Adrenal gland (tissue), 19 donors: ENCODE measurements at places on chromosomes 3 and 15.

- DNase-seq, result peak; percentile 19
Observed at GRCh38 chr3:133799794-133800585, 5.6 kb upstream of the SRPRB start.

GRCh38 chr3:27194861-27195483, 174.2 kb downstream of the NEK10 start:
- DNase-seq, result no peak

DNA sequence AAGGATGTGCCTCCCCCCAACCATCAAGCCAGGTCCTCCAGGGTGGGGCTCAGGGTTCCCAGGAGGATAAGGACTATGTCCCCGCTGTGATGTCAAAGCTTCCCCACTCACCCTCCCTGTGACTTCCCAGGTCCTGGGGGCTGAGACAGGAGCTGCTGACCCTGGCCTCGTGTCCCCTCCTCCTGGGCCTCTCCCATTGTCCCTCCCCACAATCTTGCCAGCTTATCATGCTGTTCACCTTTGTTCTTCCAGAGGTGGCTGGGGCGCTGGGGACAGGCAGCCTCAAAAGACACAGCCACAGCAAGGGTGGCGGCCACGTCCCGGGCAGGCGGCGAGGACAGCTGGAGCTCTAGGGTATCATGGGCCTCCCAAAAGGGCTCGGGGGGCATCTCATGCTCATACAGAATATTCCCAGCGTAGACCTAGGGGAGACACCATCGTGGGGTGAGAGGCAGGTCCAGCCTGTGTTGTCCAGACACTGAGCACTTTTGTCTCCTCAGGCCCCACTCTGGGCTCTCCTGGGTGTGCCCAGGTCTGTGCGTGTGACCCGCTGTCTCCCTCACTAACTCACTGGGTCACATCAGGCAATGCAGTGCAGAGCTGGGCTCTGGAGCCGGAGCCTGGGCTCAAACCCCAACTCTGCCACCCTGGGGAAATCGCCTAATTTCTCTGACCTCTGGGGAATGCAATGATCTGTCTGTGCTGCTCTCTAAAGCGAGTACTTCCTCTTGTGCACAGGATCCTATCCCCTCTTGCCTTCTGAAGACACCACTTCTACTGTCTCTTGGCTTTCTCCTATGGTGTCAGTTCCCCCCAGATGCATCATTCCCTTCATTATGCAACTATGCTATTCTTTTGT, 30.0 kb downstream of the SNX33 start:
- no peak for DNase-seq

GRCh38 chr3:50155891-50156290, 767 bp downstream of the SEMA3F start:
- DNase-seq, result no peak

DNA sequence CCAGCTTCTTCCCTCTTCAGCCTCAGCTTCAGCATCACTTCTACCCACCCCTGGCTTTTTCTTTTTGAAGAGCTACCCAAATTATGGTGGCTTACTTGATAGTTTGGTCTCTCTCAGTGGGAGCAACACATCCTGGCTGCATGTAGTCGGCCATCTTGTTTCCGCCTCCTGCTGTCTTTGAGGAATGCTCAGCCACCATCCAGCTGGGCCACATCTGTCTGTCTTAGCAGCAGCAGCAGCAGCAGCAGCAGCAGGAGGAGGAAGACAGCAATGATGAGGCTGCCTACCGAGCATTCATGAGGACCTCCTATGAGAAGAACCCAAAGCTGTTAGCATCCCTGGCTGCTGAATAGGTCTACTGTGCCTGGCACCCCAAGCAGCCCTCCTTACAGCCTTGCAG, 19.7 kb downstream of the IL16 start:
- DNase-seq, result no peak

- no peak for DNase-seq
Observed at GRCh38 chr15:72131922-72132321, 13.7 kb downstream of the SENP8 start.

- DNase-seq, result no peak
Observed at GRCh38 chr3:15512166-15512565, 9.3 kb downstream of the COLQ start.

DNA sequence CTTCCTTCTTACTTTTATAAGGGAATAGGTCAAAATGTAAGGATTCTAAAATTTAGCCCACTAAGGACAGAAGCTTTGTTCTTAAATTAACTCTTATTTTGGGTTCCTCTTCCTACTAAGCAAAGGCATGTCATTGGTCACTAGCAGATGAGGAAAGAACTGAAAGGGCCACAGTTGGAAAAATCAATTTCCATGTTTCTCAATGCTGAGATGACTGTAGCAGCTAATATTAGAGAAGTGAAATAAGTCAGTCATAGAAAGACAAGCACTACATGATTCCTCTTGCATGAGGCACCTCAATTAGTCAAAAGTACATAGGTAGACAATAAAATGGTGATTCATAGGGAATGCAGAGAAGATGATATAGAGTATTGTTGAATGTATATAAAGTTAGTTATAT, 353.7 kb downstream of the RSL24D1 start:
- DNase-seq, result no peak

- no peak for DNase-seq
Observed at GRCh38 chr3:183224180-183224970, 28.7 kb upstream of the B3GNT5 start.

- DNase-seq, result no peak
Observed at GRCh38 chr15:70424937-70425411, 327.3 kb upstream of the TLE3 start.

- DNase-seq, result no peak
Observed at GRCh38 chr3:149356044-149356592, 21.3 kb downstream of the TM4SF1 start.

- DNase-seq, result no peak
Observed at GRCh38 chr15:60972866-60973265, 256.2 kb downstream of the RORA start.

DNA sequence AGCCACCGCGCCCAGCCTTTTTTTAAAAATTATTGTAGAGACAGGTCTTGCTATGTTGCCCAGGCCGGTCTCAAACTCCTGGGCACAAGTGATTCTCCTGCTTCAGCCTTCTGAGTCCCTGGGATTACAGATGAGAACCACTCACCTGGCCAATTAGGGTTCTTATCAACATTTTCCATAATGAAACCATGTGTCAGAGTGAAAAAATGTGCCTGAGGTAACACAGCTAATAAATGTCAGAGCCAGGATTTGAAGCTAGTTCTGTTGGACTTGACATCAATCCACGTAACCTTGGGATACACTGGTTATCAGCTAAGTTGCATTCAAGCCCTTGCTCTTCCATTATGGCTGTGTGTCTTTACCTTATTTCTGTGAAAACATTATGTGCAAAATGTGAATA, 29.1 kb downstream of the CHST14 start:
- no peak for DNase-seq

- no peak for DNase-seq
Observed at GRCh38 chr3:45489730-45490309, 101.4 kb downstream of the LARS2 start.

DNA sequence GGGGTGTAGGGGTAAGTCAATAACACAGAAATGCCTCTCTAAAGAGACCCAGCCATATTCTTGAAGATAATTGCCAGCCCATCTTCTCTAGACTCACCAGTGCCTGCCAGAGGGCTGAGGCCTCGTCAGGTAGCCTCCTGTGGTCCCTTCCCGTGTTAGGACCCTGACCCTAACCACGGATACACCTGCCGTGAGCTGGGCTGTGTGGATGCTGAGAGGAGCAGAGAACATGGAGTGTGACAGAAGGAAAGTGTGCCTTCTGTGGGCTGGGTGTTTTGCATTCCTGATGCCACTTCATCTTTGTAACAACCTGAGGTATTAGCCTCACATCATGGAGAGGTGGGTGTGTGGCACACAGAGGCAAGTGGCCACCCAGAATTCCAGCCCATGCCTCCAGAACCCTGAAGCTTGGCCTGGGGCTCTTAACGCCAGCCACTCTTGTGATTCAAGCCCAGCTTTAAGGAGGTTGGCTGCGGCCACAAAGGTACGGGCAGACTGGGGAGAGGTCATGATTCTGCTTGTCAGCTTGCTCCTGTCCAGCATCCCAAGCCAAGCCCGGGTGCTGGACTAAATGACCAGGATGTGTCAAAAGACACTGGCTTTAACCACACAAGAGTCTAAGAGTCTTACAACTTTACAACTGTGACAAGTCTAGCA, 21.1 kb upstream of the ABTB1 start:
- DNase-seq, result no peak
